ENCODE measurements at places on chromosomes 7 and 10.

GRCh38 chr10:91210014-91210413, 10.4 kb upstream of the PCGF5 start:
- no peak for DNase-seq

DNA sequence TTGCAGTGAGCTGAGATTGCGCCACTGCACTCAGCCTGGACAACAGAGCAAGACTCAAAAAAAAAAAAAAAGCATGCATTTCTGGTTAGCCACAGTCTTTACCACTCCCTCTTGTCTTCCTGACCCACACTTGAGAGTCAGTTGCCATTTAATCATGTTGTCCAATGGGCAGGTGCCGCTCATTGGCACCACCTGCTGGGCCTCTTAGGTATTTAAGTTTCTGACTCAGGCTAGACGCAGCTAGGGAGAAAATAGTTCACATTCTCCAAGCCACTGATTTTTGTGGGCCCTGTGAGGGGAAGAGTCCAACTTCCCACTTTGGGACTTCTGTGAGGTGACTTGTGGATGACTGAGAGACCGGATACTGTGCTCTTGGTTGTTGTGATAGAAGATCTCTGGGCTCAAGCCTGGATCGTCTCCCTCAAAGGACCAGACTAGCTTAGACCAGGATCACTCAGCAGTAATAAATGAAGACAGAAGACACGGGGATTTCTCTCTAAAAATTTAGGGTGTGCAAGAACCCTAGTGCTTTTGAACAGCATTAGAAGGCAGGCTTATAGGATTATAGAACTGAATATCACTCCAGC, 26.8 kb upstream of the SORCS3 start:
- DNase-seq: no peak

DNA sequence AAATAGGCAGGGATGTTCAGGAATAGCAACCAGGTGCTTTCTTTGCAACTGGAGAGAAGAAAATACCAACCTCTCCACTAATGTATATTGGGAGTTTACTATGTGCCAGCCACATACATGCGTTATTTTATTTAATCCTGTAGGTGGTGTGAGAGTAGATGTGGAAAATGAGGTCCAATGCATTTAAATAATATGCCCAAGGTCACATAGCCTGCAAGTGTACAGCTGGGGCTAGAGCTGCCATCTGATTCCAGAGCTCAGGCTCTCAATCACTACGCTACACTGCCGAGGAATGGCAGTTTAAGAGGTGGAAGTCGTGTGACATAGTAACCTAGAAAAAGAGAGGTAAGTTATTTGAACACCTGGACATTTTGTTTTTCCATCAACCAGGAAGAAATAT, 277.0 kb downstream of the EXOC4 start:
- DNase-seq: no peak

DNA sequence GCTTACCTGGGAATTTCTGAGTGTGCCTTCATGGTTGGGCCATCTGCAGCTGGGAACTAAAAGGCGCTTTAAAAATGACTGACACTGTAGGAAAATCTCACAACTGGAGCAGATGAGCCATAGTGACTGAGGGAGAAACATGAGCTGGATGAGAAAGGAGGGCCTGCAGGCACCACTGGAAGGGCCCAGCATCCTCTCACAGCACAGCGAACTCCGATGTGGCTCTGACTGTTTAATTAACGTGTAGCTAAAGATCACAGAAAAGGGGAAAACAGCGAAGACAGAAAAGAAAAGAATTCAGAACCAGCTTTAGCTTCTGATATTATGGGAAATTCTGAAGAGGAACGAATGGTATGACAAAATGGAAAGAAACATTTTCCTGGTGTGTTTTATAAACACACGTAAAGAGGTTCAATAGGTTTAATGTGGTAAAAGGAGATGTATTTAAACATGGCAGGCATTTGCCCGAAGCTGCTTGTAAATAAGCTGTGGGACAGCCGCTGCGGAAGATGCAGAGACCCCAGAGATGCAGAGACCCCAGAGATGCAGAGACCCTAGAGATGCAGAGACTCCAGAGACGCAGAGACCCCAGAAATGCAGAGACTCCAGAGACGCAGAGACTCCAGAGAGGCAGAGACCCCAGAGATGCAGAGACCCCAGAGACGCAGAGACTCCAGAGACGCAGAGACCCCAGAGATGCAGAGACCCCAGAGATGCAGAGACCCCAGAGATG, 534.3 kb downstream of the PTPRN2 start:
- DNase-seq: no peak

GRCh38 chr7:36707898-36708297, 16.4 kb downstream of the AOAH start:
- DNase-seq: no peak

GRCh38 chr7:115274-115911, 77.0 kb upstream of the FAM20C start:
- DNase-seq: peak; percentile 94

DNA sequence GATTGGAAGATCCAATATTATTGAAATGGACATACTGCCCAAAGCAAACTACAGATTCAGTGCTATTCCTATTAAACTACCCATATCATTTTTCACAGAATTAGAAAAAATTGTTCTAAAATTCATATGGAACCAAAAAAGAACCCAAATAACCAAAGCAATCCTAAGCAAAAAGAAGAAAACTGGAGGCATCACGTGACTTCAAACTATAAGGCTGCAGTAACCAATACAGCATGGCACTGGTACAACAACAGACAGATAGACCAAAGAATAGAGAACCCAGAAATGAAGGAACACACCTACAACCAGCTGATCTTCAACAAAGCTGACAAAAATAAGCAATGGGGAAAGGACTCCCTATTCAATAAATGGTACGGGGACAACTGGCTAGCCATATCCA, 765.4 kb downstream of the SORCS3 start:
- DNase-seq: no peak

DNA sequence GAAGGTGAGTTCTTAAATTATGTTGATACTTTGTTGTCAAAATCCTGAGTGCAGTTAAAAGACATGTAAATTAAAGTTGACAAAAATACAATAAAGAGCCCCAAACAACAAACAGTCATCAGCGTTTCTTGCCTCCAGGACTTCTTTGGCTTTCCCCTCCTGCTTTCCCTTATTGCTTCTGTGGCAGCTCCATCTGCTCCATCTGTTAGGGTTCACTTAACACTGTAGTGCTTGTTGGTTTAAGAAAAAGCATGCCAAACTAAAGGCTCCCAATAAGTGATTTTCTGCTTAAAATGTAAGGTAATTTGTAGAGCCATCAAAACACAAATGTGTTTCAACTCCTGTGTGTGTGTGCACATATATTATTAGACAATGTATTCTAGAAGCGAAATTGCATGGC, 254.3 kb upstream of the GNAI1 start:
- no peak for DNase-seq

GRCh38 chr7:105638902-105639495, 57.7 kb upstream of the EFCAB10 start:
- no peak for DNase-seq

DNA sequence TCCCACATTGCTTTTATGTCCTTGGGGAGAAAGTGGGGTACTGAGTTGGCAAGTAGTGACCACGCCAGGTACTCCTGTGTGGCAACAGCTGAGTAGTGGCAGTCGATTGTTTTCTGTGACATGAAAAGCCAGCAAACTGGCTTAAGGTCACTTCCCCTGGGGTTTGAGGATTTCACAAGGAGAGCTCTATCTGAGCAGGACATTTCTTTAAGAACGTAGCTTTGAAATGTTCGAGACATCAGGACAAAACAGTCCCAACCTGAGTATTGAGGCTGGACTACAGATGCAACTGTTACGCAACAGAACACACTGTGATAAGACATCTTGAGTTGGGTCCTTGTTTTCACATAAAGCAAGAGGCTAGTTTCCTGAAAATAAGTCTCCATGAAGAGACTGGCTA, 146.7 kb upstream of the KLF14 start:
- DNase-seq: no peak

GRCh38 chr7:4299431-4299830, 382.7 kb upstream of the FOXK1 start:
- no peak for DNase-seq

DNA sequence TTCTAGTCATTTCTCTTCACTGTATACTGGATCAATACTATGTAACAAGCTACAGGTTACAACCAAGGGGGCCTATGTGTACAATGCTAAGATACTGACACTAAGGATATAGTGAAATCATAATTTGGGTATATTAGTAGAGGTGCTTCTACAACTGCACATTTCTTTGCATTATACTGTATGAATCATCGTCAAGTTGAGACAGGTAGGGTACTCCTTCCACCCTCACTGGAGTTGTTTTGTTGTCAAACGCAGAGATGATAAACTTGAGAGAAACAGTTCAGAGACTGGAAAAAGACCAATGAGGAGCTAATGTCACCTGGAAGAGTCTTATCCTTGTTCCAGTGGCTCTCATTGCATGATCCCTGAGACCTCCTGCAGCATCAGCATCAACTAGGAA, 208.2 kb upstream of the PRPS1L1 start:
- no peak for DNase-seq

DNA sequence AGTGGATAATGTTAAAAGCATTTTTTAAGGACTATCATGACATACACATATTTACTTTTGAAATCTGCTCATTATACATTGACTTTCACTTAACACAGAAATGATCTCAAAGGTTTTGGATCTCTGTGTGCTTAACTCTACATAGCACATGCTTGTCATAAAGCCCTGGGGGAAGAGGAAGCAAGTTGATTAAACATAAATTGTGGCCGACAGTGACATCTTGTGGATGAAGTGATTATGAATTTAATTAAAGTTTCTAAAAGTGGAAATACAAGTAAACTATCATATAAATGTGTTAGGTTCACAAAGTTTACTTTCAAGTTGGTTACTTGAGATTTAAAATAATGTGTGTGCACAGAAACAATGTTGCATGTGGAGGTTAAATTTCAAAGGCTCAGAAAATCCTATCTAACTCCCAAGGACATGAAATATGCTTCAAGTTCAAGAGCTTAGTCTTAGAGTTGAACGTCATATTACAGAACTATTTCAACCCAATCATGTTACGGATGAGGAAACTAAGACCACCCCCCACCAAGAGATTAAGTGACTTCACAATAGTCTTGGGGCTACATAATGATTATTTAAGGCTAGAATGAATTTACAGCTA, 1247.8 kb downstream of the GATA3 start:
- DNase-seq: peak; percentile 10

DNA sequence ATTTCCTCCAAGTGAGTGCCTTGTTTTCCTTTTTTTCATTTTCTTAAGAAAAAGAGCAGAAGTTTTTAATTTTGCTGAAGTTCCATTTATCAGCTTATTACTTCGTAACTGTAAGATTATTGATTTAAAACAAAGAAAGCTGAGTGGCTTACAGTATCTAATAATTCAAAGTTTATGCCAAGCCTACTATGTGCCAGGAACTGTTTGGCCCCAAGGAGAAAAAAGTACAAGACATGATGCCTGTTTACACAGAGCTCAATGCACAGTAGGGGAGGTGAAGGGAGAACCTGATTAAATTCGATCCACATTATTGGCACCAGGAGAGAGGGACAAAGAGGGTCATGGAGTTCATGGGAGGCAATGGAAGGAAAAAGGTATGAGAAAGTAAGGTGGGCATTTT, 419.3 kb upstream of the ZMIZ1 start:
- DNase-seq: no peak

- no peak for DNase-seq
Measured at GRCh38 chr10:103823706-103824272, 31.6 kb downstream of the SH3PXD2A start.

DNA sequence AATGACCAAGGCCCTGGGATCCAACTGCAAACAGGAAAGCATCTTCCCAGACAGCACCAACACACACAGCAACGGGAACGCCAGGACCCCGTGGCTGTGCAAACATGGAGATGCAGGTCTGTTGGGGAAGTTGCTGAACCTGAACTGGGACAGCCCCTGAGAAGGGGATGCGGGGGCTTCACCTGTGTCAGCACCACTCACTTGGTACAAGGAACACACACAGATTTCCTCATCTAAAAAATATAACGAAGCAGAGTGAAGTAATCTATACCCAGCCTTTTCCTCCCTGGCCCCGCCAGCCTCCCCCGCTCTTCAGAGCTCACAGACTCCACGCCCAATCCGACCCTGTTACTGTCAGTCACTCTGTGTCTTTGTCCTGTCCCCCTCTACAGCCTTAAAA, 93.0 kb downstream of the PTPRN2 start:
- DNase-seq: no peak

- no peak for DNase-seq
Measured at GRCh38 chr10:17368708-17369272, 85.6 kb downstream of the ST8SIA6 start.

DNA sequence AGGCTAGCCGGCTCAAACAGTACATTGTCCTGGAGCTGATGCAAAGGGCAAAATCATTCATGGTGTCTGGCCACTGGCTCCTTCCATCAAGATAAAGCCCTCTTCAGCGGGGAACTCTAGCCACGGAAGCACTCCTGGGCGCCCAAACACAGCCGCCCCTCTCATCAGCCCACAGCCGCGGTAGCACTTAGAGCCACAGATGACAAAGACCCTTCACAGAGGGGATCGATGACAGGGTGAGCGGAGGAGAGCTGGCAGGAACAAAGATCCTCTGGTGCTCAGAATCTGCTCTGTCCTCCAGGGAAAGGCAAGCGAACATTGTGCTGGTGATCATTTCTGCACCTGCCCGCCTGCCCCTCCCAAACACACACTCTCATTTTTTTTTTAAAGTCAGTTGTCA, 222.2 kb upstream of the NRP1 start:
- DNase-seq: no peak

GRCh38 chr7:37371755-37372154, 76.9 kb downstream of the ELMO1 start:
- no peak for DNase-seq
